Stimulated activated CD8-positive, alpha-beta memory T cell treated with anti-CD3 and anti-CD28 coated beads, Interleukin-4, amount 100 ng/mL, for 24 hours (primary cell): ENCODE measurements at places on chromosomes 11 and 22.

GRCh38 chr11:119188887-119189286, 3.6 kb downstream of the NHERF4 start:
- no peak for DNase-seq

- no peak for DNase-seq
Observed at GRCh38 chr11:15258433-15259165, 143.9 kb downstream of the INSC start.

DNA sequence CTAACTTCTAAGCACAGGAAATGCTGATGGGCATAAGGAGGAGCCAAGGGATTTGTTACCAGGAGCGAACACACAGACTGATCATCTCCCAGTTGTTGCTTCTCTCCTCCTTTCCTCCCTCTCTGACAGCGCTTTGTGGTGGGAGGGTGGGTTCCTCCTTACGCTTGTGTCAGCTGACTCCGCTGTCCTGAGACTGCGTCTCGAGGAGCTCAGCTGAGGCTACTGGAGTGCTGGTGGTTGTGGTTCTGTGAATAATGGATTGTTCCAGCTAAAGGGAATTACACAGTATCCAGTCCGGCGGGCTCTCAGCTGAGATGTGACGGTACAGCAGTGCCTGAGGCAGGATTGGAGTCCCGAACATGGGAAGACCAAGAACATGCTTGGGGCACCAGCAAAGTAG, 113.4 kb downstream of the CTNND1 start:
- no peak for DNase-seq

DNA sequence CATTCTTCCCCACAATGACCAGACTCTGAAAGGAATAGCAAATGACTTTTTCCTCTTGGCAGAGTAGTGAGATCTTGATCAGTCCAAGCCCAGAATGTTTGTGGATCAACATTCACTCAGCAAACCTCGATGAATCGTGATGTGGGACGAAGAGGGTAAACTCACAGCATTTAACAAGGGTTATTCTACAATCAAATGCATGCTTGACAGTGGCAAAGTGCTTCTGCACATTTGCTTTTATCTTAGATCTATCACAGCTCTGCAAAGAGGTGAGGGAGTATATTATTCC, 31.8 kb downstream of the TMPRSS5 start:
- no peak for DNase-seq

- DNase-seq: no peak
Observed at GRCh38 chr11:44595964-44596381, 30.5 kb downstream of the CD82 start.

DNA sequence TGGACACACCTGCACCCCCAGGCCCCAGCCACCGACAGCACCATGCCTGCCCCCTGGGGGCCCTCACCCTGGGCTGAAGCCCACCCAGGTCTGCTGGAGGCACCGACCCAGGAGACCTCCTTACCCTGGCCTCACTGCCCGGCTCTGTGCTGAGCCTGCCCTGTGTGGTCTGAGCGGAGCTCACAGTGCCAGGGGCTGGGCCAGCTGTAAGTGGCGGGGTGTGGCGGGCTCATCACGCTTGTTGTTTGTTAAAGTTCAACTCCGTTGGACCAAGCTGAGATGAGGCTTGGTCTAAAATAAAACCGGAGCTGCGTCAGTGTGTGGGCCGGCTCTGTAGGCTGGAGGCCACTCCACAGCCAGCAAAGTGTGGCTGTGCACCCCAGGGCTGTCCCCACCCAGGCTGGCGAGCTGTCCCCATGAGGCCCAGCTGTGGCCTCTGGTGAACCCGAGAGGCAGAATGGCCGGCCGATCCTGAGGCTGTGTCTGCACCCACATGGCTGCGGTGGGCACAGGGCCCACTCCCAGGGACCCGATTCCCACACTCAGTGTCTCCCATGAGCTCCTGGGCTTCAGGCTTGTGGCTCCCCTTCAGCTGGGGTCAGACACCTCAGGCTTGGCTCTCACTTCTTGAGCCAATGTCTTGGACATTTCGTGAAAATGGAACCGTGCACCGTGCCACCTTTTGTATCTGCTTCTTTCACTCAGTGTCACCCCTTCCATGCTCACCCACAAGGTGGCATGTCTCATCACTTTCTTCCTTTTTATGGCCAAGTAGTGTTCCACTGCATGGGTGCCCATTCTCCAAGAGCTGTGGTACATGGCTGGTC, 137.9 kb downstream of the CTTN start:
- DNase-seq: no peak

GRCh38 chr11:72908032-72908676, 93.9 kb downstream of the ATG16L2 start:
- DNase-seq: no peak

DNA sequence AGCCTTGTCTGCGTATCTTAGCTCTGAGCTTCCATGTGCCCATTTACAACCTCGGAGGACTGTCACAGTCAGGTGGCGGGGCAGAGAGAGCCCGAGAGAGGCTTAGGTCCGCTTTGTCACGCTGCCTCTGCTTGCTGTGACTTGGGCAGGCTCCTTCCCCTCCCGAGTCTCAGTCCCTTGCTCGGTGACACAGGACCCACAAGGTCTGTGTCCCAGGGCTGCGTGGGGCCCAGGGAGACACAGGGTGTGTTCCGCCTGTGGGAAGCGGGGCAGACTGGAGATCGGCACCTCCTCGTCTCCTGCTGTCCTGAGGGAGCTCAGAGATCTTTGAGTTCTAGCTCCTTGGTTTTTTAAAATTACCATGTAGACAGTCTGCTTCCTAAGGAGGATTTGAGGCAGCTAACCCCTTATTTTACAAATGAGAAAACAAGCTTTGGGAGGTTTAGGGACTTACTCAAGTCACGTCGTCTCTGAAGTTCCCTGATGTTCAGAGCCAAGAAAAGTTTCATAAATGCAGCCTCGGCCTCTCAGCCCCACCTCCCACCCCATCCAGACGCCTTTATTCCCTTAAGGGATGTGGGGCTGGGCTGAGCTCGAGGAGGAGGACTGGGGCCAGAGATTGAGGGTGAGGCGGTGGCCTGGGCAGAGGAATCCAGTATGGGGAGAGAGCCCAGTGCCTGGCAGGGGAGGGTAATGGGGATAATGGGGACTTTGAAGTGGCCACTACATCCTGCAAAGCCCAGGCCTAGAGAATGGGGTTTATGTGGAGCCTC, 103.6 kb downstream of the NECTIN1 start:
- no peak for DNase-seq

DNA sequence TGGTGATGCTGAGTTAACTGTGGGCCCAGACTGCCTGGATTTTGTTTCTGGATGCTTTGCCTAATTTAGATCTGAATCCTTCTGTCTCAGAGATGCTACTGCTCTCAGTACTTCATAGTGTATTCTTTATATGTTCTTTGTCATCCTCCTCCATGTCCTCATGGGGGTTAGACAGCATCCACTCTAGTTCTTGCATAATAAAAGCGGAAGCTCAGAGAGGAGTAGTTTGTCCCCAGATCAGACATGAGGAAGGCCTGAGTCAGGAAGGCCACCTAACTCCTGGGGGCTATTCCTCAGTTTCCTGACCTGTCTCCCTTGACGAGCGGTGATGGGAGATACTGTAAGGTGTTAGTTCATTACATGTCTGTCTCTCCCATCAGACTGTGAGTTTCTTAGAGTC, 90.2 kb downstream of the SCN3B start:
- DNase-seq: no peak

DNA sequence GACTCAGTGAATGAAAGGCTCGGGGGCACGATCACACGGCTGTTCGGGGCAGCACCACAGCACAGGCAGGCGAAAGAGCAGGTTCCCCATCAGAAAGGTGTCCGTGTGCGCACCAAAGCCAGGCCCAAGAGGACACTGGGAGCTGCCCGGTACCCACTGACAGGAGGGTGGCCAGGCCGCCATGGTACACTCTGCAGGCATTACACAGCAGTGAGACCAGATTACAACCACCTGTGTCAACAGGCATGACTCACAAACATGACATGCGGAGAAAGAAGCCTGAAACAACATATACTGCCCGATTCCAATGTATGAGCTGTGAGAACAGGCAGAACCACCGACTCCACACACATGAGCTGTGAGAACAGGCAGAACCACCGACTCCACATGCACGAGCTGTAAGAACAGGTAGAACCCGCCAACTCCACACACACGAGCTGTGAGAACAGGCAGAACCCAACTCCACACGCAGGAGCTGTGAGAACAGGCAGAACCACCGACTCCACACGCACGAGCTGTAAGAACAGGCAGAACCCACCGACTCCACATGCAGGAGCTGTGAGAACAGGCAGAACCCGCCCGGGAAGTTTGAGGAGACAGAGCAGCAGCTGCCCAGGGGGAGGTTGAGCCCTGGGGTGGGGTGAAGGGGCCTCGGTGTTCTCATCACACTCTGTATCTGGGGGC, 32.6 kb downstream of the KIAA0930 start:
- no peak for DNase-seq

- no peak for DNase-seq
Observed at GRCh38 chr11:28505232-28505631, 397.0 kb downstream of the METTL15 start.

- no peak for DNase-seq
Observed at GRCh38 chr11:115391598-115391997, 112.6 kb downstream of the CADM1 start.

DNA sequence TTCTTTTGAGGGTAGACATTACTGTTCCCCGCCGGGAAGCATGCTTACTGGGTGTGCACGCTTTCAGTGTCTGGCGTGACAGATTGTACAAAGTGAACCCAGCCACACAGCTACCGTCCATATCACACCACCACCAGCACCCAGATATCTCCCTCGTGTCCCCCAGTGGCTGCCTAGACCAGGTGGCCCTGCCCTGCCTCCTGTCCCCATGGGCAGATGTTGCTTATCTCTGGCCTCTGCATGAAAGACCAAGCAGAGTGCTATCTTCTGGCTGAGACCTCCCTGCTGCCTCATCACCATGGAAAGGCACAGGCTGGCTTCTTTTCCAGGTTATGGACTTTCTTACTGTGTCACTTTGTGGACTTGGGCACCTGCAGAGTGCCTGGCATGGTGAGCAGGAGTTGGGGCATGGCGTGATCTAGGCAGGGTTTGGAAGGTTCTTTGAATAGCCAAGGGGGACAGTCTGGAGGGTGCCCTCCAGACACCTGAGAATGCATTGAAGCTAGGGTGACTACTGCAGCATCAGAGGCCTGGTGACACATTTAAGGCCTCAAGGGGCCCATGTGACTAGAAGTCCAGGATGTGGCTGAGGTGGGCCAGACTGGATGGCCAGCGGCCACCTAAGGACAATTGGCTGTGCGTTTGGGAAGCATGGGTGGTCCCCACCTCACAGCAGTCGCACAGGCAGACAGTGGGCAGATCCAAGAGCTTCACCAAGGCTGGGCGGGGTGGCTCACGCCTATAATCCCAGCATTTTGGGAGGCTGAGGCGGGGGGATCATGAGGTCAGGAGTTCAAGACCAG, 4.7 kb downstream of the TANGO2 start:
- DNase-seq: no peak

DNA sequence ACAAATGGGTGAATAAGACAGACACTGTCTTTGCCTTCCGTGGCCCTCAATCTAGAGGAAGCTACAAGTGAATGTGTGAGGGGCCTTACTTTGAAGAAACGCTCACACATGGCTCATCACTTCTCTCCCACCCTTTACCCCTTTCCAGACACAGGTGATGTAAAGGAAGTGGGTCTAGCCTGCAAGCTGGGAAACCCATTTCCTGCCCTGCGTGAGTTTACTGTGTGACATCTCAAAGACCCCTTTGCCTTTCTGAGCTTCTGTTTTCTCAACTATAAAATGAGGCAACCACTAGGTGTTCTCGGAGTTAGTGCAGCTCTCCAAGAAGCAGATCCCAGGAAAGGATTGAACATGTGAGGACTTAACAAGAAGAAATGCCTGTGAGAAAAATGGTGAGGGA, 43.1 kb upstream of the LMO2 start:
- DNase-seq: no peak

GRCh38 chr22:46563381-46564083, 26.1 kb upstream of the CELSR1 start:
- peak; percentile 61 for DNase-seq

DNA sequence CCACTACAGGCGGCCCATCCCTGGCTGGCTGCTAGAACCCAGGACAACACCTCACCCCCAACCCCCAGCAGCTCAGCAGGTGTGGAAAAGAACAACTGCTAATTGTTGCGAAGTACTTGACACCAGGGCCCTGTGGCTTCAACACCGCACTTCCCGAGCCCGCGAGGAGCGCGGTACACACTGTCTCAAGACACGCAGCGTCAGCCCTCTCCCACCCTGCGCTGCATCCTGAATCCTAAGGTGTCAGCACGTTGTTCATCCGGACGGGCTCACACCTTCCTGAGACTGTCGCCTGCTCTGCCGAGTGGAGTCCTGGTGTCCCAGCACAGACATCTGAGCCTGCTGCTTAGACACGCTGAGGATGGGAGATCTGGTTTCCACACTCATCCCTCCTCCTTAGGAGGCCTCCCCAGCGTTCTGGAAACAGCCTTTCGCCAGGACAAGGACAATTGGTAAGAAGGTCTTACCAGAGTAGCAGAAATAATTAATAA, 1336.2 kb downstream of the BRD1 start:
- DNase-seq: no peak

DNA sequence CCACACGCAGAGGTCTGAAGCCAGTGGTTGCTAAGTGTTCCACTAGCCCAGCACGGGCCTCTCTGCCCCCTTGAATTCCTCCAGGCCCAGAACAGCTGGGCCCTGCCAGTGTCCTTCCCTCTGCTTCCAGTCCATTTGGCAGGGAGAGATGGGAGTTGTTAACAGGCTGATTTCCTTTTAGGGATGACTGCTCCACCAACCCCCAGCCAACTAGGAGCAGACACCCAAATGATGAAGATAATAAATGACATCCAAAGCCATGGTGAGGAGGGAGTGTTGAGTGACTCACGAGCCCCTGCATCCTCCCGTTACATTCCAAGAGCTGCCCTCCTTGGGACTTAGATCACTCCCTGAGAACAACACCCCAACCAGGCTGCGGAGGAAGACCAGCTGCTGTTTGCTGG, 20.6 kb downstream of the PARVA start:
- DNase-seq: no peak

GRCh38 chr11:128766591-128767081, 72.8 kb downstream of the FLI1 start:
- no peak for DNase-seq

DNA sequence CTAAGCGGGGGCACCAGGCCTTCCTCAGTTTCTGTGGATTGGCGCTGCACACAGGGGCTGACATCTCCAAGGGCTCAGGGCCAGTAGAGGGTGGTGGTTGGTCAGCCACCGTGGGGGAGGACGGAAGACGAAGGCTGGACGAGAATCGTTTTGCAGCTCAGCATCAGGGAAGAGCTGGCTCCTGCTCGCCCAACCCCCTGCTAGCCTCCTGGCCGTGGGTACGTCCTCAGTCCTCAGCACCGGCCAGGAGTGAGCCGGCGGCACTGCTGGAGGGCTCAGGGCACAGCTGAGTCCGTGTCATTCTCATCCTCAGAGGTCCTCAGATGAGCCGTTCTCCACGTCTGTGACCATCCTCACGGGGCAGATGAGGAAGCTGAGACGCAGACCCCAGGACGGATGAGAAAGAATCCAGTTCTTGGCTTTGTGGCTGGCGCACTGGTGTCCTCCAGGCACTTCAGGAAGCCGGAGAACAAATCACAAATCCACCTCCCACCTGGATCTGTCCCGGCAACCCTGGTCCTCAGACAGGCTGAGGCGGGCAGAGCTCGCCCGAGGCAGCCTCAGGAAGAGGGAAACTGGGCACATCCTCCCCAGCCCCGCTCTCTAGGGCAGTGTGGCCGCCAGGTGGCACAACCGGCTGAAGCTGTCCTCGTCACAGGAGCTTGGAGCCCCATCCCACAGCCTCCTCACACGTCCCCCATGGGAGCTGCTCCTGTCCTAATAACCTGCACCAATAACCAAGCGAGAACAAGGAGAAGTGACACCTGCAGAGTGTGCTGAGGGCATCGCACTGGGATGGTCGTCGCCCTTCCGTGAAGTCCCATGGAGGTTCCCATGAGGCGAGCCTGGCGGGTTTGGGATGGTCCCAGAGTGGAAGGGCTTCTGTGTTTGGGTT, 393.7 kb downstream of the BRD1 start:
- no peak for DNase-seq
